ENCODE measurements at places on chromosomes 3 and 15.
A peak's percentile ranks its signal among the peaks of the same experiment; 100 is the strongest.

- DNase-seq: peak; percentile 31
Observed at GRCh38 chr3:106825962-106826605, 551.2 kb upstream of the CCDC54 start.

GRCh38 chr15:83288381-83288801 is 3.9 kb upstream of the BNC1 start:
- no peak for DNase-seq

DNA sequence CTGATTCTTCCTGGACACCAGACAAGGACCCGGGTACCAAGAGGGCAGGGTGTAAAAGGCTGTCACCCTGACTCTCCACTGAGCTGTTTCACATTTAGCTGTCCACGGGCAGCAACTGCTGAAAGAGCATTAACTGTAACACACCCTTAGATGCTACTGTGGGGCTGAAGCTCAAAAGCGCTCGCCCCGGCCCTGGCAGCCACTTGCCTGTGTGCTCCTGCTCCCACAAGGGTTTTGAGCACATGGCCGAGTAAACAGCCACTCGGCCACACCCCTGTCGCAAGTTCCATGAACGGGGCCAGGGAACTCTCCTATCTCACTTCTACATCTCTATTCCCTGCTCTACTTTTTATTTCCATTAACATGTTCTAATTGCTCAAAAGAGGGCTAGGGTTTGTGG is 421.7 kb downstream of the TUSC7 start:
- DNase-seq: no peak

GRCh38 chr3:133159498-133160475 is 121.6 kb downstream of the TMEM108 start:
- DNase-seq: no peak

DNA sequence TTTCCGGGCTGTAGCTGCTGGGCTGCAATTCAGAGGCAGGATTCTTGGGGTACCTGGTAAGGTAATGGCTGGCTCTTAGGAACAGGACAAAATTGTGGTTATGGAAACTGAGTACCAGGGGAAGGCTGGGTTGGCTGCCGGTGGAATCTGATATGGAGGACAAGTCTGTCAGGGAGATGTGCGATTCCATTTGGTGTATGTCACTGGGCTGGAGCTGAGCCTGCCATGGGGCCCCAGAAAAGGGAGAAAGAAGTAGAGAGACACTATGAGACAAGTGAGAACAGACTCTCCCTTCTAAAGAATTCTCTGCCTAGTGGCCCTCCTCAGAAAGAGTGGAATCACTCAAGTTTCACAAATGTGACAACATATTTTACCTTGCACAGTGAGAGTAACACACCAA is 368.2 kb upstream of the ROPN1 start:
- DNase-seq: no peak

DNA sequence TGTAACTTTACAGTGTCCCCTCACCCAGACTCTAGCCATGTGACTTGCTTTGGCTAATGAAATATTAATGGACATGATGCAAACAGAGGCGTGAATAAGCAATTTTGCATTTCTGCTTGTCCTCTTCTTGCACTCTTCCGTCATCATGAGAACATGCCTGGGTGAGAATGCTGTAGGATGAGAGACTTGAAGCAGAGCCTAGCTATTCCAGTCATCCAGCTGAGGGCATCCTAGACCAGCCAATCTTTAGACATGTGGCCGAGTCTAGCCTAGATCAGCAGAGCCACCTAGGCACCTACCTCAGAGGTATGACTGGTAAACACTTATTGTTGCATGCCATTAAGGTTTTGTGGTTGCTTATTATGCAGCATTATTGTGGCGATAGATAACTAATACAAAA is 450.5 kb upstream of the AZI2 start:
- no peak for DNase-seq

- DNase-seq: no peak
Observed at GRCh38 chr15:82566690-82567089, 26.4 kb upstream of the RPS17 start.

- no peak for DNase-seq
Observed at GRCh38 chr15:60582370-60583036, 103.6 kb upstream of the ICE2 start.

- no peak for DNase-seq
Observed at GRCh38 chr3:57709031-57709430, 16.2 kb upstream of the DENND6A start.

- DNase-seq: peak; percentile 38
Observed at GRCh38 chr15:73078722-73079121, 26.5 kb downstream of the NEO1 start.

DNA sequence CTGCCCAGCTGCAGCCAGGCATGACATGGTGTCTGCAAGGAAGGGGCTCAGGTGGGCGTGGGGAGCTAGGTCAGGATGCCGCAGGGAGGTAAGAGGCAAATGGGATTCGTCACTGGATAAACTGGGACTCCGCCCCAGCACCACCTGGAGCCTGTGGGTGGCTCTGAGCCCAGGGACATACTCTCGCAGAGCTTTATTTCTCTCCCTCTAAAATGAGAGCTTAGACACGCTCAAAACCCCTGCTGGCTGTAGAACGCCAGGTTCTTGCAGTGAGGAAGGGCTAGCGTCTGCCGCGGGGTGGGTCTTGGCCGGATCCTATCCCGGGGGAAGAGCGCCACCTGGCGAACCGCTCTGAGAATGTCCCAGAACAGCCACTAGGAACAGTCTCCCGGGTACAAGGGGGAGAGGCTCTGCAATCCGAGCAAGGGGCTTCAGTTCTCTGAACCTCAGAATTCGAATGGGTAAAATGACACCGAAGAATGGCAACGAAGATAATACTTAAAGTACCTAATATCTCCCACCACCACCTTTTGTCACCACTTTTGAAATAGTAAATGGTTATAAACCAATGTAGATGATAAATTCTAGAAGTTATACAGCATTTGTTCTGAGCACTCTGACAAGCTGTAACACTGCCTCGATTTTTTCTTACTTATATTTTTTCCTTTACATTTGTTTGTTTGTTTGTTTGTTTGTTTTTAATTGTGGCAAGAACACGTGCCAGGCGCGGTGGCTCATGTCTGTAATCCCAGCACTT is 53.2 kb upstream of the SRGAP3 start:
- DNase-seq: no peak

- no peak for DNase-seq
Observed at GRCh38 chr3:143731776-143732175, 116.5 kb downstream of the SLC9A9 start.

GRCh38 chr3:182180654-182181385 is 469.1 kb downstream of the SOX2 start:
- no peak for DNase-seq

DNA sequence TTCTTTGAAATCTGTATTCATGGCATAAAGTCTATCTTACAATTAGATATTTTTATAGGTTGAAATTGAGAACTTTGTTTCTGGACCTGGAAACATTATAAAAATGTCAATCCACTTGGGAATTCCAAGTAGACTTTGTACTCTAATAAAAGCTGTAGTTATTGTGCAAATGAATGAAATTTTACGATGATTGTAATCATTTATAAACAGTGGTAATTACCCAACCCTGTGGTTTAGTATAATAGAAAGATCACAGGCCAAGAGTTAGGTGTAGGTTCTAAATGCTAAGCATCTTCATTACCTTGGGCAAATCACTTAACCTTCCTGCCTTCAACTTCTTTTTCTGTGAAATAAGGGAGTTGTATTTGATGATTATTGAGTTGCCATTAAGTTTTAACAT is 13.2 kb upstream of the SLC7A14 start:
- no peak for DNase-seq

- DNase-seq: no peak
Observed at GRCh38 chr3:73213896-73214295, 152.4 kb downstream of the EBLN2 start.

- no peak for DNase-seq
Observed at GRCh38 chr3:139671107-139671506, 6.7 kb downstream of the NMNAT3 start.

GRCh38 chr3:81289676-81290075 is 471.8 kb downstream of the GBE1 start:
- no peak for DNase-seq

GRCh38 chr3:127702151-127702578 is 29.4 kb downstream of the ABTB1 start:
- no peak for DNase-seq

GRCh38 chr3:106365061-106365691 is 496.4 kb upstream of the CBLB start:
- DNase-seq: no peak

DNA sequence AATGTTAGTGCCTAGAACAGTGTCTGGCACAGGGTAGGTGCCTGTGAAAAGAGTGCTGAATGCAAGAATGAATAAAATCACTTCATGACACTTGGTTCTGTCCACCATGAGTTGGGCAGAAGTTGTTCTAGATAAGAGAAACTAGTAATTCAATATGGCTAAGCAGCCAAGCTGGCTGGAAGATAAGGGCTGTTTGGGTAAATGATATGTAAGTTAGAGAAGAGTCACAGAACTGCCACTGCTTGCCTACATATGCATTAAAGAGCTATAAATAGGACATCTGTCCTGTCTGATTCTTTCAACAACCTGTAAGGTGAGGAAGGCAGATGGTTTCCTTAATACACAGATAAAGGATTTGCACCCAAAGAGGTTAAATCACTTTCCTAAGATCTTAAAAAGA is 13.1 kb downstream of the MTMR10 start:
- DNase-seq: no peak

DNA sequence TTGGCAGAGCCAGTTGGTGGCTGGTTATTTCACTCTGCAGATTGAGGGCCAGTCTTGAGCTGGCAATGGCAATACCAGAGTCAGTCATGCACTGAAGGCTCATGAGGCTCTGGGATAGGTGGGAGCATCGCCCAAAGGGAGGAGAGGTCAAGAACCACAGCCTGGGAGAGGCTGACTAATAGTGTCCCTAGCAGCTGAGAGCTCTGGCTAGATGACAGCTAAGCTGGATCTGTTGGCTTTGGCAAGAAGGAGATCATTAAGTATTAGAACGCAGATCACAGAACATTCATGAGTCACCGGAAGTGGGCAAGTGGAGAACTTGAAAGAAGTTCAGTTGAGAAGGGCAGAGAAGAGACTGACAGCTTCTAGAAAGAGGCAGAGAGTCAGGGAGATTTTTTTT is 521.1 kb downstream of the NR2F2 start:
- no peak for DNase-seq

DNA sequence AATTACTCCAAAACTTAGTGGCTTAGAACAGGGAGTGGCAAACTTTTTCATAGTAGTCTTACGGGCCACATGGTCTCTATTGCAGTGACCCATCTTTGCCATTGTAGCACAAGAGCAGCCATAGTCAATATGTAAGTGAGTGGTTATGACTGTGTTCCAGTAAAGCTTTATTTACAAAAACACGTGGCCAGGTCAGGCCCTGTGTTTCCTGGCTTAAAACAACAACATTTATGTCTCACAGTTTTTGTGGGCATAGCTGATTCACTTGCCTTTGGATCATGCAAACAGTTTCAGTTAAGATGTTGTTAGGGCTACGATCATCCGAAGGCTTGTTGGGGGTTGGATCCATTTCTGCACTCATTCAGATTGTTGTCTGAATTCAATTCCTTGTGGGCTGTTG is 103.8 kb downstream of the CHCHD6 start:
- no peak for DNase-seq

- no peak for DNase-seq
Observed at GRCh38 chr3:124082343-124082742, 90.4 kb upstream of the ROPN1 start.

GRCh38 chr3:54349231-54349652 is 226.9 kb downstream of the CACNA2D3 start:
- DNase-seq: no peak

GRCh38 chr3:1272546-1273265 is 179.9 kb downstream of the CNTN6 start:
- DNase-seq: no peak

- DNase-seq: no peak
Observed at GRCh38 chr3:58899953-58900298, 149.9 kb downstream of the CFAP20DC start.

DNA sequence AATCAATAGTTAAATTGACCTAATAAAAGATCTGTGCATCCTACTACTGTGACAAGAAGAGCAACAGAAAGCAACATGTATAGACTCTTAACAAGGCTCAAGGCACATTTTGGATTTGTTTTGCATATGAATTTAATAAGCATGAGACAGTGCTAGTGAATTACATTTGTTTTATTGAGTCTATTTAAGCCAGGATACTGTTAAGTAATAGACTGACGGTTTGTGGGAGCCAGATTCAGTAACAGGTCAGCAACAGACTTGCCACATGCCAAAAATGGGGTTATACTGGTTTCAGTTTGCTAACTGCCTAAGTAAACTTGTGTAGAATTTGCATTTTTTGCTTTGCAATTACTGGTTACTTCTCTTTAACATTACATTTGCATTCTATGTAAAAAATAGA is 54.0 kb downstream of the MBNL1 start:
- no peak for DNase-seq

DNA sequence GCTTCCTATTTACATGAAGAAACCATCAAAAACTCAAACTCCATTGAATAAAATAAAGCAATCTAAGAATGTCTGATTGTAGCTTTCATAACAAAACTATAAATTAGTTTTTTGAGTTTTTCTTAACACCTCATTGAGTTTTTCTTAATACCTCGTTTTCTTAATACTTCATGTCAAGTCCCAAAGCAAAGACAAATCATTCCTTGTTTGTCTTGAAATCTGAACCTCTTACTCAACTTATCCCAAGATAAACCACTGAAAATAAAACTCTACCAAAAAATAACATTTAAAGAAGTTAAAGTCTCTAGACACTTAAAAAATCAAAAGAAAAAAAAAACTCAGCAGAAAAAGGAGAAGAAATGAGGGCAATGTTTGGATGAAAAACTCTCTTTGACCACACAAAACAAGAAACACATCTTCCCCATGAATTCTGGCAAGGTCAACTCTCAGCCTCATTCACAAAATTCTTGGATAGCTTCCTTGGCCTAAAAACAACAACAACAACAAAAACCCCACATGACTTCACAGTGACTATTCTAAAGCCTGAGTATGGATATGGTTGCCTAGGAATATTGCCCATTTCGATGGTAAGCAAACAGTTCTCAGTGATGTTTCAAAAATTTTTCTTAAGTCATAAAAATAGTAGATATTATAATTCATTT is 38.2 kb downstream of the TMCC1 start:
- DNase-seq: no peak

GRCh38 chr3:126472277-126473006 is 3.2 kb downstream of the ZXDC start:
- DNase-seq: no peak

DNA sequence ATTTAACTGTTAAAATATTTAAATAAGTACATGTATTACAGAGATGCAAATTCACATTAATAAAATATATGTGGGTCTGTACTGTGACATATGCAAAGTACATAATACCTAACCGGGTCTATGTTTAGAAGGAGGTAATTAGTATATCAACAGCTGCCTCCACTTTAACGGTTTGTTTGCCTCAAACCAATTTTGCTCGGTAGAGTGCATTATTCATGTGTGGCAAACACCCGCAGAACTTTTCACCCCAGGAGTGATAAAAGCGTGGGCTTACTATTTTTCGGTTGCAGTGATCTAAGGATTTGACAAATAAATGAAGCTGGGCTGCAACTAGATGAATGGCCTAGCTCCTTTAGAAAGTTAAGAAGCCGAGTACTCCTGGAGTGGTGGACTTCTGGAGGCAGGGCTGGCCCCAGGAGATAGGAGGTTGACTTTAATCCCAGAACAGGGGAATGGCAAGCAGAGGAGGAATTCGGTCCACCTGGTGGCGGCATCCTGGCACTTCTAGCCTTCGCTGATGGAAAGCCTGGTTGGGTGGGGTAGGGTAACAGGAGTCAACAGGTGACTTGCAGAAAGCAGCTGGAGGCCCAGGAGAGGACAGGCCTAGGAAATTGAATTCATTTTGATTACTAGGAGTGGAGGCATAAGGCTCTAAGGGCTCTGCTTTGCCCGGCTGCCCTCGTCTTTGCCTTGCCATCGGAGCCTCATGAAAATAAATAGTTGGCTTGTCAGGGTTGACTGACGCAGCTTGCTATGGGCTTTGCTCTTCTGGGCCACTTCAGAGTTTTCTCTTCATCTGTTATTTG is 2.4 kb downstream of the SLCO3A1 start:
- no peak for DNase-seq

Measured in HS-27A (cell line).